ENCODE measurements at places on chromosomes 11 and 22.

GRCh38 chr22:24968066-24968561 lies 15.6 kb downstream of the KIAA1671 start:
- no peak for DNase-seq

GRCh38 chr11:128667873-128668272 lies 26.0 kb upstream of the FLI1 start:
- DNase-seq, result no peak

DNA sequence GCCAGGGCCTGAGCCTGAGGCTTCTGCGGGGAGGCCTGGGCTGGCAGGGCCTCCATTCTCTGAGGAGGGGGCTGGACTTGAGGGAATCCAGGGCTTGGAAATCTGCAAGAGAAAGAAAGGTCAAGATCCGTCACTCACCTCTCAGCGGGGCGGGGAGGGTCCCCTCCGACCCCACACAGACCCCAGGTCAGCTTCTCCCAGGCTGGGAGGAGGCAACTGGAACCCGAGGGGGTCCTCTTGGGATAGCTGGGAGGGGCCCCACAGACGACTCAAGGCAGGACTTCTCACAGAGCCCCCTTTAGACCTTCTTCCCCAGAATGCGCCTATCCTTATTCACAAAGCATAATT lies 11.0 kb downstream of the TNKS1BP1 start:
- DNase-seq, result no peak

DNA sequence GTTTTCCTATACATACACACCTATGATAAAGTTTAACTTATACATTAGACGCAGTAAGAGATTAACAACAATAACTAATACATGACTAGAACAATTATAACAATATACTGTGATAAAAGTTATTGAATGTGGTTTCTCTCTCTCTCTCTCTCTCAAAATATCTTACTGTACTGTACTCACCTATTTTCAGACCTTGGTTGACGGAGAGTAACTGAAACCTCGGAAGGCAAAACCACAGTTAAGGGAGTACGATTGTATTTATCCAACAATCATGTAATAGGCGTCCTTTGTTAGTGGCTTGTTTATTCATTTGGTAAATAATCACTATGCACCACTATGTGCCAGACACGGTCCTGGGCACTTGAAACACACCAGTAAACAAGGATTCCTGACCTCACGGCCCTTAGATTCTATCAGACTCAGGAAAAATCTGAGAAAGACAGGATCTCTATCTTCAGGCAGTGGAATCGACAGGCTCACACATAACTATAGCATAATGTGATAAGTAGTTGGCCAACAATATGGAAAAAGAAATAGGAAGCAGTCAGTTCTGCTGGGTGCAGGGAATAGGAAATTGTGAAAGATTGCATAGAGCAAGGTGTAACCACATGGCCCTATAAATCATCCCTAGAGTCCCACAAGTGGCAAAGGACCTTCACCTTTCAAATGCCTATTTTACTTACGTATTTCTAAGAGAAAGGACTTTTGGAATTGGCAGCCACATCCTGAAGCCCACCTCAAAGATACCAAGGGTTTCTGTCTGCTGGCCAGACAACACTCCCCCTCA lies 12.0 kb downstream of the ETS1 start:
- no peak for DNase-seq

DNA sequence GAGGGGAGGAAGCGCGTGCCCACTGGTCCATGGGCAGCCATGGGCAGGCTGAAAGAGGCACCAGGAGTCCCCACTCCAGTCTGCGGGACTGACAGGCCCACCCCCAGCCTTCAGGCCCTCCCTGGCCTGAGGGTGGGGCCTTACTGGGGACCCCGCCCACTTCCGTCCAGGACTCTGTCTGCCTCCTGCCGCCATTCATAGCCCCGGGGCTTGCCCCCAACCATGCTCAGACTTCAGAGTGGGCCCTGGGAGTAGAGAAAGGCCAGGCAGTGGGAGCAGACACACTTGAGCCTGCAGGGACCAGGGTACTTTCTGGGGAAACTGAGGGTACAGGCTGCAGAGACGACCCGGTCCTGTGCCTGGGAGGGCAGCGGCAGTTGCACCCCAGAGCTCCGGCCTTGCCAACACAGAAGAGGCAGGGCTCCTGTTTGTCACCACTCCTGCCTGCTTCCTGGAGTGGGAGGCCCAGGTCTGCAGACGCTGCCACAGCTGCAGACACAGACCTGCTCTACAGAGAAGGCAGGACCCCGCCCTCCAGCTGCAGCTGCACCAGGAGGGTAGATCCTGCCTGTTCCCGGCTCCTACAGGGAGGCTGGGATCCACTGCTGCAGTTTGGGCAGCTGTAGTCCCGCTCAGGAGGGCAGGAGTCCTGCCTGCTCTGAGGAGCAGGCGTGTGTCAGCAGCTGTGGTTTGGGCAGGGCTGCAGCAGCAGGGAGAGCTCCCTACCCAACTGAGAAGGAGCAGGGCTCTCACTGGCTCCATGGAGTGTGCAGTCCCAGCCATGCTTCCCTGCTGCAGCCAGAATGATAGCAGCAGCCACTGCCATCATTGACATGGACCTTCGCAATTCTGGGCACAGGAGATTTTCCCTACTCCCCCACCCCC lies 387.9 kb upstream of the ANO3 start:
- no peak for DNase-seq

- no peak for DNase-seq
These were observed 78.4 kb upstream of the DBX1 start for GRCh38 chr11:20238712-20239111.

- DNase-seq, result no peak
These were observed 147.3 kb downstream of the CCDC34 start for GRCh38 chr11:27215471-27216269.

- DNase-seq, result no peak
These were observed 76.5 kb upstream of the ARFGAP3 start for GRCh38 chr22:42933485-42934091.

DNA sequence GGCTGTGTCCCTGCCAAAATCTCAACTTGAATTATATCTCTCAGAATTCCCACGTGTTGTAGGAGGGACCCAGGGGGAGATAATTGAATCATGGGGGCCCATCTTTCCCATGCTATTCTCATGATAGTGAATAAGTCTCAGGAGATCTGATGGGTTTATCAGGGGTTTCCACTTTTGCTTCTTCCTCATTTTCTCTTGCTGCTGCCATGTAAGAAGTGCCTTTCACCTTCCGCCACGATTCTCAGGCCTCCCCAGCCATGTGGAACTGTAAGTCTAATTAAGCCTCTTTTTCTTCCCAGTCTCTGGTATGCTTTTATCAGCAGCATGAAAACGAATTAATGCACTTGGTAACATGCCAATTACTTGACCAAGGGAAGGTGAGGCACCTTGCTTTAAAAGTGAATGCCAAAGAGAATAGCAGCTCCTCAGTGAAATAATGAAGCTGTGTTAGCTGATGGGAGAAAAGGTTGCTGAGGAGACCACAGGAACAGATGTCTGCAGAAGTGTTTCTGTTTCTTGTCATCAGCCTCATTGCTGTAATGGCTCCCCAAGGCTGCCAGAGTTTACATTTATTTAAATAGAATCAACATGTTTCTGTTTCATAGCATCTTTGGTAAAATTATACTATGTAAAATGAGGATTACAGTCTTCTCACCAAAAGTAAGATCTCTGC lies 89.0 kb upstream of the CD44 start:
- DNase-seq, result no peak

DNA sequence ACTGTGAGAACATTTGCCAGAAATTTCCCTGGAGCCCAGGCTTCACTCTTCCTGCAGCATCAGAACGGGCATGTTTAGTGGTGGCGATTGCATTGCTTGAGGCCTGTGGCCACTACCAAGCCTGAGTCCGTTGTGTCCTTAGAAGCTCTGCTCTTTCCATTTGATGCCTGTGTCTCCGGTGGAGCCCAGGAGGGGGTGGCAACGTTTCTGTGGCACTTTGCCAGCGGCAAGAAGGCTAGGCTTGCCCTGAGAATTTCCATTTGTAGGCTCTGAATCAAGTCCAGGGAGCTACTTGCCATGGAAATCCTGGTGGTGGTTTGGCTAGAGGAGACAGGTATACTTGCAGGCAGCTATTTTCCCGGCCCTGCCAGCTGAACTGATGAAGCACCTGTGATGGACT lies 47.1 kb downstream of the ADAMTS8 start:
- no peak for DNase-seq

DNA sequence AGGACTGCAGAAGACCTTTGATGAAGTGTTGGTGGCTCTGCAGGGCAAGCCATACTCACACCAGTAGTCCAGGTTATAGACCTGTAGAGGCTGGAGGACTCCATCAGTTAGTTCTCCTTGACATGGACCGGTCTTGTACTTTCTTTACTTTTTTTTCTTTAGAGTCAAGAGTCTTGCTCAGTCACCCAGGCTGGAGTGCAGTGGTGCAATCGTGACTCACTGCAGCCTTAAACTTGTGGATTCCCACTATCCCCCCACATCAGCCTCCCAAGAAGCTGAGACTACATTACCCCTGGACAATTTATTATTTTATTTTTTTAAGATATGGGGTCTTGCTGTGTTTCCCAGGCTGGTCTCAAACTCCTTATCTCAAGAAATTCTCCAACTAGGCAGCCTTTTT lies 49.6 kb upstream of the E2F8 start:
- DNase-seq, result no peak

DNA sequence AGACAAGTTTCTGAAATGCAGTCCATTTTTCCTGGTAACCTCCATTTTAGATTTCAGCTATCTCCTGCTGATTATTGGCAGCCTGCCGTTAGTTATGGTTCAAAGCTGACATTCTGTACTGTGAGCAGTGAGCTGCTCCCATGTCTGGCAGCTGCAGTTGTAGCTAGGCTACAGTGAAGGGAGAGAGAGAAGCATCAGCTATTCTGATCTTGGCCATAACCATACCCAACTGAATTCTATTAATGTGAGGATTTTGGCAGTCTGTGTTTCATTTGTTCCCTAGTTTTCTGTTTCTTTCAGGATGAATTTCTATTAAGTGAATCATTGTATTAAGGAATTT lies 33.4 kb downstream of the SIK2 start:
- no peak for DNase-seq

DNA sequence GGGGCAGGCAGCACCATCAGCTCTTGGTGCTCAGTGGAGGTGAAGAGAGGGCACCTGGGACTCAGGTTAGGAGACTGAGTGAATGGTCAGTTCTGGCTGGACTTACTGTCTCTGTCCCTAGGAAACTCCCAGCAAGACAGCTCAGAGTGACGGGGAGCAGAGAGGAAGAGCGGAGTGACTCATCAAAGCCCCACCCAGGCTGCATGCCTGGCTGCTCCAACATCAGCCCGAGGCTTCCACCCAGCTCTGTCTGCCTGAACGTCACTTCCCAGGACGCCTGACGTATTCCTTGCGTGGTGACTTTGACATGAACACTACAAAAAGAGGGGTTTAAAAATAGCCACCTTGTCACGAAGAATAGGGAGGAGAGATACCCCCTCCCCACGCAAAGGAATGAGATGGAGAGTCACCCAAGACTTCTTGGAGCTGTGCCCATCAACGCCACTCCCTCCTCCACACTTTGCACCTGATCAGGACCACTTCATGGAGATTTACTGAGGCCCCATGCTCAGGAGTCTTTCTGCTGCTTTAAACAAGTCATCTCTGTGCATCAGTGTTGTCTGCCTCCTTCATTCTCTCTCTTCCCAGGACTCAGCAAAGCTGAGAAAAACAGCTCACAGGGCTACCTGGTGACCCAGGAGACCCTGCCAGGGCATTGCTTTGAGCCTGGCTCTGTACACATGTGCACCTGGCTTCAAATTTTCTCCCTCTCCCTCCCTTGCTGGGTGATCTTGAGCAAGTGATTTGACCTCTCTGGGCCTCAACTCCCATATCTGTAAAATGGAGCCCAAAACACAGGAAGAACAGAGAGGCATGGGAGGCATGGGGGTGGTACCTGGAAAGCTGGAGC lies 83.1 kb downstream of the MN1 start:
- no peak for DNase-seq

- no peak for DNase-seq
These were observed 1.2 kb upstream of the OR10AG1 start for GRCh38 chr11:55970935-55971334.

GRCh38 chr11:125108469-125108868 lies 3.0 kb downstream of the TMEM218 start:
- DNase-seq, result no peak

- no peak for DNase-seq
These were observed 462.9 kb downstream of the TBC1D22A start for GRCh38 chr22:47225080-47225930.

DNA sequence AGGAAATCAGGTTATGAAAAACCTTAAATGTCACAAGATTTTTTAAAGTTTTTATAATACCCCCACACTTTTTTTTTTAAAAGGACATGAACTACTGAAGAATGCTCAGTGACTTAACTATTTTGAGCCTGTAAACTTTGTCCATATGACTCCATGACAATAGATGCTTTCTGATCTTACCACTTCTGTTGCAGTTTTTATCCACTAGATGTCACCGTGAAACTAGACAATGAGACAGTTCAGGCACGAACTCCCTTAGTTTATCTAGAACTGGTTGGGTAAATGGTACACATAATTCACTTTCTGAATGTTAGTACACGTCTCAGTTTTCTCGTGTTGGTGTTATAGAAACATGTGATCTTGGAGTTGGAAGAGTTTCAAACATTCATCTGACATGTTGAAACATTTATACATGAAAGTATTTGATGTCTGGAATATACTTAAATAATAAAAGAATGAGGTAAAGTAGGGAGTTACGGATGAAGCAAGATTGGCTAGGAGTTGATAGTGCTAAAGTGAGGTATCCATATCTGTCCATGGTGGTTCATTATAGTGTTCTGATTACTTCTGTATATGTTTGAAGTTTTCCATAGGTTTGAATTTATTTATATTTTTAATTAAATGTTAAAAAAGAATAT lies 8.1 kb downstream of the CCDC15 start:
- DNase-seq, result no peak

GRCh38 chr22:24145446-24146193 lies 35.7 kb upstream of the SUSD2 start:
- no peak for DNase-seq

GRCh38 chr11:93652679-93653078 lies 8.8 kb upstream of the CEP295 start:
- DNase-seq, result no peak

DNA sequence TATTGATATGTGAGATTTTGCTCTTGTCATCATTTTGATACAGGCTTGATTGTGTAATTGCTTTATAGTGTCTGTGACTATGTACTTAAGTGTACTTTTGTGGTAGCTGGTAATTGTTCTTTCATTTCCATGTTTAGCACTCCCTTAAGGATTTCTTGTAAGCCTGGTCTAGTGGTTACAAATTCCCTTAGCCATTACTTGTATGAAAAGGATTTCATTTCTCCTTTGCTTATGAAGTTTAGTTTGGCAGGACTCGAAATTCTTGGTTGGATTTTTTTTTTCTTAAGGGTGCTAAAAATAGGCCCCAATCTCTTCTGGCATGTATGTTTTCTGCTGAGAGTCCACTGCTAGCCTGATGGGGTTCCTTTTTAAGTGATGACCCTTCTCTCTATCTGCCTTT lies 346.8 kb downstream of the JRKL start:
- DNase-seq, result no peak

- no peak for DNase-seq
These were observed 88.5 kb downstream of the ARL14EP start for GRCh38 chr11:30411383-30411782.

DNA sequence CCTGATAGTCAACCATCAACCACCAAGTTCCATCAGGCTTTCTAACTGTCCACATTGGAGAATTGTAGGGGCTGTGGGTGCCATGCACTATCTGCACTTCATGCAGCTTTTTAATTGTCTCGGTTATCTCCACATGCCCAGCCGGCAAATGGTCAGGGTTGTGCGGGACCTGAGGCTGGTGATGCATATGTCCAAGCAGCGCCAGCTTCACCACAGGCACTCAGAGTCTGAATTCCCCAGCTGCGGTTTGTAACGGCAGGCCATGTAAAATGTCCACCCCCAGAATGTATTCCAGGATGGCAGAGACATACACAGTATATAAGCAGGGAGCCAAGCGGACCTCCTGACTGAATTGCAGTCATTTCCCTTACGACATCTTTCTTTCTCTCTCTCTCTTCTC lies 435.6 kb downstream of the DYNC2H1 start:
- no peak for DNase-seq
